ENCODE measurements at places on chromosomes 3 and 15. TPM values are rescaled to one million over a fixed set of nuclear protein-coding genes. Genes with fewer than 3 reads are reported as not detected.
A peak's percentile ranks its signal among the peaks of the same experiment; 100 is the strongest.

DNA sequence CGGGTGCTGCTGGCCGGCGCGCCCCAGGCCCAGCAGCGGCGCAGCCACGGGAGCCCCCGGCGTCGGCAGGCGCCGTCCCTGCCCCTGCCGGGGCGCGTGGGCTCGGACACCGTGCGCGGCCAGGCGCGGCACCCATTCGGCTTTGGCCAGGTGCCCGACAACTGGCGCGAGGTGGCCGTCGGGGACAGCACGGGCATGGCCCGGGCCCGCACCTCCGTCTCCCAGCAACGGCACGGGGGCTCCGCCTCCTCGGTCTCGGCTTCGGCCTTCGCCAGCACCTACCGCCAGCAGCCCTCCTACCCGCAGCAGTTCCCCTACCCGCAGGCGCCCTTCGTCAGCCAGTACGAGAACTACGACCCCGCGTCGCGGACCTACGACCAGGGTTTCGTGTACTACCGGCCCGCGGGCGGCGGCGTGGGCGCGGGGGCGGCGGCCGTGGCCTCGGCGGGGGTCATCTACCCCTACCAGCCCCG, 777 bp downstream of the LOXL1 start:
- H3K27me3 ChIP-seq: peaks cover 23% of the 10 kb centered on the region
- peak; percentile 41 for DNase-seq
- no peaks in the 10 kb centered on the region for H3K36me3 ChIP-seq
- H3K4me3 ChIP-seq: no peak overlapping the region
- H3K4me1 ChIP-seq: peaks cover 46% of the 10 kb centered on the region

GRCh38 chr15:88834211-88834812, 31.1 kb downstream of the ACAN start:
- H3K36me3 ChIP-seq: no peaks in the 10 kb centered on the region
- H3K27me3 ChIP-seq: no peaks in the 10 kb centered on the region
- peak overlapping the region; percentile 87 for H3K27ac ChIP-seq
- H3K4me1 ChIP-seq: peaks cover 30% of the 10 kb centered on the region

- no peaks in the 10 kb centered on the region for H3K36me3 ChIP-seq
- H3K4me3 ChIP-seq: no peak overlapping the region
- DNase-seq: no peak
- H3K27ac ChIP-seq: no peak overlapping the region
- H3K27me3 ChIP-seq: no peaks in the 10 kb centered on the region
These were observed 213.2 kb downstream of the THSD4 start for GRCh38 chr15:71328453-71328852.

DNA sequence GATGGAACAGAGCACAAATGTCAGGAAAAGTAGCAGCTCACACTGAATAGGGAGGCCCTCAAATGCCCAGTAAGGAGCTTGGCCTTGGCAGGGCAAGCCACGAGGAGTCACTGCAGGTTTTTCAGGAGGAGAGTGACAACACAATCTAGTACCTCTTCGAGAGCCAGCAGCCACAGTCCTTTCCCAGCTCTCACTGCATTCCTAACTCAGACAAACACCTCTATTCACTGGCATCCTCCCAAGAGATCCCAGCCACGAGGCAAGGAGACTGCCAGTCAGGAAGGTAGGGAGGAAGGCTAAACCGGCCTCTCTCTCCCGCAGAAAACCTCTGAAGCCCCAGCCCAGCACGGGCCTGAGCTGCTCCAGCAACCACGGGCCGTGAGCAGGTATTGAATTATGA, 146.0 kb upstream of the SMAD3 start:
- no peak for DNase-seq
- H3K4me1 ChIP-seq: no peaks in the 10 kb centered on the region
- peaks cover 5% of the 10 kb centered on the region for H3K36me3 ChIP-seq
- peaks cover 3% of the 10 kb centered on the region for H3K27me3 ChIP-seq

DNA sequence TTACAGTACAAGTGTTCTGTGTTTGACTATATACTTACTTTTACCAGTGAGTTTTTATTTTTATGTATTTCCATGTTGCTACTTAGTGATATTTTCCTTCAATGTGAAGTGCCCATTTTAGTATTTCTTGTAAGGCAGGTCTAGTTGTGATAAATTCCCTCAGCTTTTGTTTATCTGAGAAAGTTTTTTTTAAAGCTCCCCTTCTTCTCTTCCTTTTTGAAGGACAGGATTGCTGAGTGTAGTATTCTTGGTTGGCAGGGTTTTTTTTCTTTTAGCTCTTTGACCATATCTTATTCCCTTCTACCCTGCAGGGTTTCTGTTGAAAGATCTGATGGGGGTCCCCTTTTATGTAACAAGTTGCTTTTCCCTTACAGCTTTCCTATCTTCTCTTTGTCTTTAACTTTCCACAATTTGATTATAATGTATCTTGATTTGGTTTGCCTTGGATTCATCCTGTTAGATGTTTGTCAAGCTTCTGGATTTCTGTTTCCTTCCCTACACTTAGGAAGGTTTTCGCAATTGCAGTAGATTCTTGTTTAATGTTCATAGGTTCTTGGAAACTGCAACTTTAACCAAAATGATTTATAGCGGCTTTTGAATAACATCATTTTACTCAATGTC, 7.9 kb downstream of the PLAAT1 start:
- no peaks in the 10 kb centered on the region for H3K4me1 ChIP-seq
- H3K27me3 ChIP-seq: no peaks in the 10 kb centered on the region
- peaks cover 13% of the 10 kb centered on the region for H3K36me3 ChIP-seq
- no peak overlapping the region for H3K4me3 ChIP-seq
- DNase-seq: no peak
- no peak overlapping the region for H3K27ac ChIP-seq

GRCh38 chr3:127978636-127979035, 63.6 kb downstream of the KBTBD12 start:
- peaks cover 25% of the 10 kb centered on the region for H3K27me3 ChIP-seq
- H3K36me3 ChIP-seq: no peaks in the 10 kb centered on the region
- no peak overlapping the region for H3K4me3 ChIP-seq
- H3K4me1 ChIP-seq: no peaks in the 10 kb centered on the region

- no peaks in the 10 kb centered on the region for H3K36me3 ChIP-seq
- H3K4me3 ChIP-seq: no peak overlapping the region
- no peak overlapping the region for H3K27ac ChIP-seq
- peaks cover 2% of the 10 kb centered on the region for H3K27me3 ChIP-seq
- no peak for DNase-seq
These were observed 38.8 kb downstream of the PRKCD start for GRCh38 chr3:53199834-53200233.

GRCh38 chr3:71601811-71602210, 18.3 kb upstream of the FOXP1 start:
- H3K36me3 ChIP-seq: peaks cover 5% of the 10 kb centered on the region
- no peaks in the 10 kb centered on the region for H3K4me1 ChIP-seq
- peaks cover 3% of the 10 kb centered on the region for H3K27me3 ChIP-seq

GRCh38 chr3:99536555-99537314, 101.7 kb upstream of the COL8A1 start:
- no peaks in the 10 kb centered on the region for H3K36me3 ChIP-seq
- no peaks in the 10 kb centered on the region for H3K4me1 ChIP-seq
- no peak for DNase-seq
- H3K27me3 ChIP-seq: no peaks in the 10 kb centered on the region
- H3K4me3 ChIP-seq: no peak overlapping the region

DNA sequence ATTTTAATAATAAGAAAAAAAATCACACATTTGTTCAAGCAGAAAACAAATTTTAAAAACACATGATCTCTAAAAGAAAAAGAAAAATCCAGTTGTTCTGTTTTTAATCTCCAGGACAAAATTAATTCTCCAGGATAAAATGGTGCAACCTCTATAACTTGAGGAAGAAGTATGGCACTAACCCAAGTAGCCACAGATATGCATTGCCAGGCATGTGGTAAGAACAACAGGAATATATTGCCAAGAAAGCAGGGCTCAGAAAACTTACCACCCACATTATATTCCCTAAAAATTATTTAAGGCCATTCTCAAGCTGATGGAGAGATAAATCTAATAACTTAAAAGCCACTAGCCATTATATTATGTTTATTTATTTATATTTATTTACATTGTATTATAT, 295.7 kb upstream of the TMCO5A start:
- no peak overlapping the region for H3K4me3 ChIP-seq
- H3K36me3 ChIP-seq: no peaks in the 10 kb centered on the region
- H3K27ac ChIP-seq: no peak overlapping the region
- H3K4me1 ChIP-seq: no peaks in the 10 kb centered on the region
- DNase-seq: no peak

- no peak overlapping the region for H3K27ac ChIP-seq
- H3K36me3 ChIP-seq: no peaks in the 10 kb centered on the region
- DNase-seq: peak; percentile 38
- no peak overlapping the region for H3K4me3 ChIP-seq
- H3K4me1 ChIP-seq: peaks cover 10% of the 10 kb centered on the region
- H3K27me3 ChIP-seq: peaks cover 11% of the 10 kb centered on the region
These were observed 393.0 kb downstream of the IGSF11 start for GRCh38 chr3:118641608-118642007.

- no peak overlapping the region for H3K4me3 ChIP-seq
- DNase-seq: no peak
- H3K27me3 ChIP-seq: no peaks in the 10 kb centered on the region
- peaks cover 40% of the 10 kb centered on the region for H3K4me1 ChIP-seq
These were observed 35.6 kb downstream of the SMAD3 start for GRCh38 chr15:67100801-67101581.

GRCh38 chr15:100049936-100050876, 291.6 kb downstream of the ADAMTS17 start:
- no peak for DNase-seq
- no peaks in the 10 kb centered on the region for H3K36me3 ChIP-seq
- no peaks in the 10 kb centered on the region for H3K27me3 ChIP-seq
- H3K4me1 ChIP-seq: peaks cover 5% of the 10 kb centered on the region
- no peak overlapping the region for H3K4me3 ChIP-seq

DNA sequence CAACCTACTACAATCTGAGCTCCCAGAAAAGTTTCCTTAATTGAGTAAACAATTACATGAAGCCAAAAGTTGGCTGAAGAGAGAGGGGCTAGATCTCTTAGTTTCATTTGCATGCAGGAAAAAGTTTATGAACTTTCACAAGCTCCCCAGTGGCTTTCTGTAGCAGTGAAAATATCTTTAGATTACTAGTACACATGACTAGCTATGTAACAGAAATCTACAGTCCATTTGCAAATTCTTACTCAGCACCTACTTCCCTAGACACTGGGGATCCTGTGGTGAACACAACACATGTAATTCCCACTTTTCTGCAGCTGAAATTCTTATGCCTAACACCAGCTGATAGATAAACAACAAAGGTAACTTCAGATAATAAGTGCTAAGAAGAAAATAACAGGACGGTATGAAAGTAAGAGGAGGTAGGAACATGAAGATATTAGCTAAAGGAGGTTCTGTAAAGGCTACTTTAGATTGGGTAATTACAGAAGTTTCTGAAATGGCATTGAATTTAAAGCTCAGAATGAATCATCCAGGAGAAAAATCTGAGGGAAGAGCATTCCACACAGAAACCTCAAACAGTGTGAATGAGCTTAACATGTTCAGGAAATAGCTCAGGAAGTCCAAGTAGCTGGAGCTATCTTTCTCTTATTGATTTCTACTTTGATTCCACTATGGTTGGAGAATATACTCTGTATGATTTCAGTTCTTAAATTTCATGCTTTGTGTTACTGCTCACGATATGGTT, 204.8 kb downstream of the MAGI1 start:
- no peak overlapping the region for H3K27ac ChIP-seq
- no peak for DNase-seq
- H3K4me1 ChIP-seq: peaks cover 17% of the 10 kb centered on the region
- H3K4me3 ChIP-seq: no peak overlapping the region
- no peaks in the 10 kb centered on the region for H3K27me3 ChIP-seq
- H3K36me3 ChIP-seq: no peaks in the 10 kb centered on the region

- DNase-seq: no peak
- no peak overlapping the region for H3K27ac ChIP-seq
- H3K36me3 ChIP-seq: no peaks in the 10 kb centered on the region
- no peaks in the 10 kb centered on the region for H3K27me3 ChIP-seq
- no peaks in the 10 kb centered on the region for H3K4me1 ChIP-seq
These were observed 58.5 kb downstream of the DUT start for GRCh38 chr15:48389691-48390143.

IL17RB gene
- 3.1 TPM for total RNA-seq

GP5 gene
- 0.09 TPM for total RNA-seq

P2RY14 gene
- not detected for total RNA-seq

ARNT2 gene
- total RNA-seq: 57.1 TPM

GPR156 gene
- 2.4 TPM for total RNA-seq

CCDC54 gene
- total RNA-seq: not detected

SLC27A2 gene
- 0.91 TPM for total RNA-seq

Data from neural crest cell (in vitro differentiated cells).